ENCODE measurements at places on chromosomes 4 and X.

DNA sequence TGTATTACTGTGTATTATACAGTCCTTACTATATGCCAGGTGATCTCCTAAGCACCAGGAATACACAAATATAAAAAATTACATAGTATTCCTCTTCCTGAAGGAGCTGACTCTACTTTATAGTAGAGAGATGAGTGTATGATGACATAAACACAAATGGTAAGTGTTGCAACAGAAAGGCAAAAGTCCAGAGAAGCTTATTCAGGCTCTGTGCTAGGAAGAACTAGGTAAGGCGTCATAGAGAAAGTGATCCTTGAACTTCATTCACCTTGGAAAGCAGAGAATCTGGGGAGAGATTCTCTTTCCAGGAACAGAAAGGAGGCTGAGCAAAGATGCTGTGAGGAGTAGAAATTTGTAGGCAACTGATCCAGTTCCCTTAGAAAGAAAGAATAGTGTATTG is 115.0 kb upstream of the KCNIP4 start:
- DNase-seq: no peak

DNA sequence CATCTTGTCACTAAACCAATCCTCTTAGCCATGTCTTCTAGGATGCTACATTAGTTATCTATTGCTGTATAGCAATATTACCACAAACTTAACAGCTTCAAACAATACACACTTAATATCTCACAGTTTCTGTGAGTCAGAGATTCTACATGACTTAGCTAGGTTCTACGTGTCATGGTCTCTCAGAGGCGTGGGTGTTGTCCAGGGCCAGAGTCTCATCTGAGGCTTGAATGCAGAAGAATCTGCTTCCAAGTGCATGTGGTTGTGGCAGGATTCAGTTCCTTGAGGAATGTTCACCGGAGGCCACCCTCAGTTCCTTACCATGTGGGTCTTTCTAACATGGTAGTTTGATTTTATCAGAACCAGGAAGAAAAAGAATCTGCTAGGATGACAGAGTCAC is 26.4 kb downstream of the PPP1R2C start:
- no peak for DNase-seq

DNA sequence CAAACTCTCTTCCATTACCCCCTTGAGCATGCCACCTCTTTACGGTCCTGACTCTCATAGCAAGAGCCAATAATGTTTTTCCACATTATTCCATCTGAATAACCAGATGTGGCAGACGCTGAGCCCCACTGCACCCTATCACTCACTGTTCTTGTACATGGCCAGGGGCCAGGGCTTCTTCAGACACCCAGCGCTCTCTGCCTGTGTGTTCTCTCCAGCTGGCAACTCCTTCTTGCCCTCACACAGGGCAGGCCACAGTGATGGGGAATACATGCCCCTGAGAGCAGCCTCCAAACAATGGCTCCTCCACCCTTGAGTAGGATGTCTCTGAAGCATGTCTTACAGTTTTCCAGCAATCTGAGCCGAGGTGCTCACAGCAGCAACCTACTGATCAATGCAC is 50.8 kb upstream of the STIM2 start:
- no peak for DNase-seq

GRCh38 chr4:164304101-164304639 is 449.8 kb upstream of the SMIM31 start:
- no peak for DNase-seq

DNA sequence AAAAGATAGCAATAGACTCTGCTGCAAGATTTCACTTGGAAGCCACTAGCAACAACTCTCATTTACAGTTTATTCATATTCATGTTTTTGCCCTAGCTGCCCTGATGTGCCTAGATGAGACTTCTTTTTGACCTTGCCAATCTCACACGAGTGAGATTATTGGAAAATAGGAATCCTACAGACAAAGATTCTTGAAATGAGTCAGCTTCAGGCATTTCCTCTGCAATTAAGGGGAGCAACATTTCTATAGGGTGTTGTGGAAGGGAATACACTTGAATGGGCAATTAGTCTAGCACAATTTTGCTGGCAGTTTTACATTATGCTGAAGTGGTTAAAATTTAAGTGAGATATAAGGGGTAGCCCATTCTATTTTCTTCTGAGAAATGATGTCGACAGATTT is 217.0 kb upstream of the FAT4 start:
- DNase-seq: no peak

- DNase-seq: no peak
Measured at GRCh38 chr4:76606645-76607265, 171.7 kb downstream of the SHROOM3 start.

- no peak for DNase-seq
Measured at GRCh38 chrX:21838937-21839333, 482 bp upstream of the MBTPS2 start.

GRCh38 chr4:99651811-99652485 is 5.7 kb downstream of the C4orf54 start:
- no peak for DNase-seq

DNA sequence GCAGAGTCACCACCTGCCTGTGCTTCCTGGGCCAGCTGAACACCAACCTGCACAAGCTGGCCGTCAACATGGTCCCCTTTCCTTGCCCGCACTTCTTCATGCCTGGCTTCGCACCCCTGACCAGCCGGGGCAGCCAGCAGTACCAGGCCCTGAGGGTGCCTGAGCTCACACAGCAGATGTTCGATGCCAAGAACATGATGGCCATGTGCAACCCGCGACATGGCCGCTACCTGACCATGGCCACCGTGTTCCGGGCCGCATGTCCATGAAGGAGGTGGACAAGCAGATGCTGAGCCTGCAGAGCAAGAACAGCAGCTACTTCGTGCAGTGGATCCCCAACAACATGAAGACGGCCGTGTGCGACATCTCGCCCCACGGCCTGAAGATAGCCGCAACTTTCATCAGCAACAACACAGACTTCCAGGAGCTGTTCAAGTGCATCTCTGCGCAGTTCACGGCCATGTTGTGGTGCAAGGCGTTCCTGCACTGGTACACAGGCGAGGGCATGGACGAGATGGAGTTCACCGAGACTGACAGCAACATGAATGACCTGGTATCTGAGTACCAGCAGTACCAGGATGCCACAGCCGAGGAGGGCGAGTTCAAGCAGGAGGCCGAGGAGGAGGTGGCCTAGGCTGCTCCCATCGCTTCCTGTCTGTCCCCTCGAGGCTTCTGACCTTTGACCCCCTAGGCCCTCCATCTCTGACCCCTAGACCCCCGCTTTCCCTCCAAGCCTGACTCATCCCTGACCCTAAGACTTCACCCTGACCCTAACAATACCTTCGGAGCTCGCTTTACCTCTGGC is 170.3 kb downstream of the THOC2 start:
- DNase-seq: no peak

DNA sequence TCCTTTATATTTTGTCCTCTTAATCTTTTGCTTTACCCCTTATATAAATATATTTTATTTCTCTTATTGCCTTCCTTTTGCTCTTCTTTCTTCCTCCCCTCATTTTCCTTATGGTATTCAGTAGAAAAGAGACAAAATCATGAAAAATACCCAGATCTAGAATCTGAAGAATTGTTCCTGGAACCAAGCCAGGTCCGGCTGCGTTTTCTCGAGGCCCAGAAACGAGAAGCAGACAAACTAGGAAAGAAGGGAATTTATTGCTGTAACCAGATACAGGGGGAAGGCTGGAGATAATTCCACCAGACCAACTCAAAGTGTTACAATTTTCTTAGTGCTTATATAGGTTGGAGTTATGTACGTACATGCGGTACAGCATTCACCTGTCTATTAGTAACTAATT is 328.7 kb downstream of the GABRG1 start:
- no peak for DNase-seq

DNA sequence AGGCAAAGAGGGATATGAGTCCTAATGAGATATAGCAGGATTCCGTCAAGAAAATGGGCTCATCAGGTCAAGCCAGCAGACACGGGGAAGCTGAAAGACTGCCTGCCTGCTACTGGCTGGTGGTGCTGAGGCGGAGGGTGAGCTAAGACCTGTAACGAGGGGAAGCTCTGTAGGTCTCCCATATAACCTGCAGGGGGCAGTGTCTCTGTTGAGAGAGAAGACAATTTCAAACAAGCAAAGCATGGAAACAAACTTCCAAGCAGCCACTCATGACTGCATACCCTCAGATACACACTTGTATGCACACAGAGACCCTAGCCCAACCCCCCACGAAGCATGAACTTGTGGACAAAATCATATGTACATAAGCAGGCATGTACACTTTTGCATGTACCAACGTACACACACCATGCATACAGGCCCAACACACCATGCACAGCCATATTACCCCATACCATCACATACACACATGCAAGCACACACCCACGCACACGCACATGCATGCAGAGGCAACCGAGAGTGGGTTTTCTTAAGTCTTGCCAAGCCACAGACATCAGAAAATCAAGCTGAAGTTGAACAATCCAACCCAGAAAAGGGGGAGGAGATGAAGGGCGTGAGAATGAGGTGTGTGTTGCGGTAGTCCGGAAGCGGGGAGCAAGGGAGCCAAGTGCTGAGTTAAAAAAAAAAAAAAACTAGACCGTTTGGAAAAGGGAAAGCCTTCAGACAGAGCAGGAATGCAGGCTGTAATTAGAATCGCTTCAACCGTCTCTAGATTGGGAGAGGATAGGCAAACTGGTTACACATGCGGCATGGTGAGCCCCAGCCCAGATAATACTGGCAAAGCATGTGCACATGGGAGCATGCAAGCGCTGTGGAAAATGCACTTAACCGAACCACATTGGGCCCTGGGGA is 71.0 kb downstream of the PJA1 start:
- no peak for DNase-seq

DNA sequence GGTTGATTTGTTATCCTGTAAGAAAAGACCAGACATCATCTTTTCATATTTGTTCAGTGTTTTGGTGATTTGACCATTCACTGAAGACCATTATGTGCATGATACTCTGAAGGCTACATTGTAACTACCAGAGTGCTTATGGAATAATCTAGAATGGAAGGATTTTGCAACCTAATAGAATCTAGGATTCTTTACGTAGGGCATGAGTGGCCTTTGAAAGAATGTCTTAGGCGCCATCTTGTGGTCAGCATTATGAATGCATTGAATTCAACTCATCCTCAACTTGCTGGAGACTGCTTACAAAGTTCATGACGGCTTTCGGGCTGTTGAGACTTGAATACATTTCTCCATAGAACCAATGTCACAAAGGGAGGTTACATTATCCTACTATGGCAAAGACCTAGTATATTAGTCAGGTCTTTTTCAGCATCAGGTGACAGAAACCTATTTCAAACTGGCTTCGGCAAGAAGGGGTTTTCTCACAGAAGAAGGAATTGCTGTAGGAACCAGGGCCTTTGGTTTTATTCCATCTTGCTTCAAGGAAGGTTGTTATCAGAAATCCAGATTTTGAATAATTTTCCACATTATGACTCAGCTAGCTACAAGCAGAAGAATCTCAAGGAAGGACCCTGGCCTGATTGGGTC is 104.1 kb downstream of the GPAT3 start:
- DNase-seq: no peak

GRCh38 chr4:16544251-16544721 is 318.0 kb upstream of the TAPT1 start:
- DNase-seq: no peak

GRCh38 chrX:115311601-115312001 is 22.1 kb downstream of the LUZP4 start:
- DNase-seq: no peak

GRCh38 chr4:180512801-180513475 is 1730.3 kb upstream of the TENM3 start:
- DNase-seq: no peak

DNA sequence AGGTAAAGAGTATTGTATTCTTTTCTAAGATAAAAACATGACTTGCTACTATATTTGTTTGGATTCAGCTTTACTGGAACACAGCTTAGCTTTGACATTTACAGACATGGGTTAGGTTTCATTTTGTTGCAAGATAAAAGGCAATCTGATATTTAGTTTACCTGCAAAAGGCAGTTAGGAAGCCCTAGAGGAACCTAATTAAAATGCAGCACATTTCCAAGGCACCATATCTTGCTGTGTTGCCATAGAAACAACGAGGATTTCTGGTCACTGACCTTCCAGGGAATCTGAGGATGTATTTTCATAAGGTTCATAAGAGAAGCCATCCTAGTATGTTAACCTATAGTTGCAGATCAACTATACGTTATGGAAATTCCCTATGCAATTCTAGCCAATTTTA is 116.0 kb downstream of the SNCA start:
- no peak for DNase-seq

DNA sequence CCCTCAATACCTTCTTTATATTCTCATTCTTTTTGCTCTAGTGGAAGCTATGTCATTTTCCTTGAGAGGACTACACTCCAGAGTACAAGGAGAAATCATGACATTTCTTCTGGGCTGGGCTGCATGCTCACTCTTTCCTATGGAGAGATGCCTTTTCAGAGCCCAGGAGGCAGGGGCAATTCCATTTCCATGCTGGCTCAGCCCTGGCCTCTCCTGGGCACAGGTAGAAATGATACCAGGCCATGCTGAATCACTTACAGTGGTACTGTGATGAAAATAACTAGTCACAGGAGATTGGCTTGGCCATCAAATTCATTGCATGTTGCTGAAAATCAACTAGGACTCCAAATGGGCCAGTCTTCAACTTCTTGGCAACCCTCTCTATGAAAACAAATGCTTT is 34.0 kb upstream of the PPARGC1A start:
- DNase-seq: no peak

DNA sequence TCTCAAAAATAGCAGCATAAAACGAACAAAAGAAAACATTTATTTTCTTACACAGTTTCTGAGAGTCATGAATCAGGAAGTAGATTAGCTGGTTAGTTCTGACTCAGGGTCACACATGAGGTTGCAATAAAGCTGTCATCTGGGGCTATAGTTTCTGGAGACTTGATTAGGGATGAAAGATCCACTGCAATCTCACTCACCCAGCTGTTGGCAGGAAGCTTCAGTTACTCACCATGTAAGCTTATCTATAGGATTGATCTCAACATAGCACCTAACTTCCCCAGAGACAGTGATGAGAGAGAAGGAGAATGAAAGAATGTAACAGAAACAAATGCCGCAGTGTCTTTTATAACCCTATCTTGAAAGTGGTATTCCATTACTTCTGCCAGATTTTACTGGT is 435.5 kb downstream of the GABRG1 start:
- no peak for DNase-seq

GRCh38 chr4:51930557-51930956 is 87.6 kb downstream of the DCUN1D4 start:
- no peak for DNase-seq

DNA sequence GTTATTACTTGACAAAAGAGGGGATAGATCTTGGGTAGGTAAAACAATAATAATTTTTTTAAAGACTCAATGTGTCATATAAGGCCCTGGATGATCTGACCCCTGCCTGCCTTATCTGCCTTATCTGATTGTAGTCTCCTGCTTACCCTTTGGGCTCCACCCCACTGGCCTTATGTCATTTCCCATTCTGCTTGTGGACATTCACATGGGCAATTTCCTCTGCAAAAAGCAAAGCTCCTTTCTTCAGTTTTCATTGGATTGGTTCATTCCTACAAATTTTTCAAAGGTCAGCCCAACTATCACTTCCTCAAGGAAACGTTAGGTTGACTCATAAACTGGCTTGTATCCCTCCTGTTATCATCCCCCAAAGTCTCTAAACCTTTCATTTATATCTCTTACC is 15.7 kb upstream of the TET2 start:
- no peak for DNase-seq

GRCh38 chrX:404656-405055 is 17.9 kb upstream of the PPP2R3B start:
- no peak for DNase-seq

- DNase-seq: no peak
Measured at GRCh38 chr4:20512985-20513384, 187.3 kb upstream of the PACRGL start.

- DNase-seq: no peak
Measured at GRCh38 chrX:111052478-111052877, 43.5 kb upstream of the PAK3 start.

All from bone marrow (tissue), 2 donors.